ENCODE measurements at places on chromosomes 6 and 20.
A peak's percentile ranks its signal among the peaks of the same experiment; 100 is the strongest.

GRCh38 chr20:57793421-57793820 is 83.6 kb upstream of the PMEPA1 start:
- no peak for DNase-seq

- no peak for DNase-seq
Observed at GRCh38 chr6:161342039-161342438, 68.2 kb upstream of the AGPAT4 start.

DNA sequence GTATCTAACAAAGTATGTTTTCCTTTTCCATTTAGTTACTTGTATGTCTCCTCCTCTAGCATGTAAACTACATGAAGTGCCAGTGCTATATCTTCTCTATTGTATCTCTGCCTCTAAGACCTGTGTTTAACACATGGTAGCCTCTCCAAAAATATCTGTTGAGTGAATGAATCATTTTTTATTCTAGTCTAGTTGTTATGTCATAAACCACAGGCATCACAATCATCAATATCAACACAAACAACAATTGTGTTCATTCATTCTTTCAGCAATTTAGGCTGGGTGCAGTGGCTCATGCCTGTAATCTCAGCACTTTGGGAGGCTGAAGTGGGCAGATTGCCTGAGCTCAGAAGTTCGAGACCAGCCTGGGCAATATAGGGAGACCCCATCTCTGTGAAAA is 111.6 kb upstream of the EYA4 start:
- DNase-seq: no peak

GRCh38 chr6:45563041-45563440 is 185.3 kb upstream of the SUPT3H start:
- no peak for DNase-seq

DNA sequence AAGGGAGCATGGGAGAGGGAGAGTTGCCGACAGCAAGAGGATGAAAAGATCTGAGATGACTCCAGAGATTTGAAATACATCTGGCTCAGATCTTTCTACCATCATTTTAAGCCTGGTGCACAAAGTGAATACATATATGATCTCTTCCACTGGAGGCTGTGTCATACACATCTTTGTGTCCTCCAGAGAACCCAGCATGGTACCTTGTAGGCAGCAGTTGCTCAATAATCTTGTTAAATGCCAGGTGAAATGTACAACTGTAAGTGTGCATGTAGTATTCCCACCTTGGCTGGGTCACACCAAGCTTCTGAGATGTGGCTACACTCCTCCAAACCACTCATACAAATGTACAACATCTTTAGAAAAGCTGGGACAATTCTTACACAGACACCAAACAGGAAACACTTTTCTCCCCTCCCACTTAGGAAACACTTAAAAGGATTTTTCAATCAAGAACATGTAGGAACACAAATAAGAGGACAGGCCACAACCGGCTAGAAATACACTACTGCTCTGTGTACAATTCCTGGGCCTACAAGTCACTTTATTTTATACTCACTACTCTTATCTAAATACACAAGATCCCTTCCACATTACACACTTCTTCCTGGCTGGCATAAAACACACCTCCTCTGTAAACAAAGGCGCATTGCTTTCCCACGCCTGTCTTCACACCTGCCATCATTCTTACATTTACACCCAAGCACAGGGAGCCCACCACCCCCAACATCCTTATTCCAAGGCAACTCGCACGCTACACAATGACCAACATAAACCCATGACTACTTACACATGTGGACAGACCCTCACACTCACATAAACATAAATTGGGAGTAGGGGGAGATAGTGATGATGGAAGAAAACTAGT is 3.8 kb upstream of the IER3 start:
- no peak for DNase-seq

- no peak for DNase-seq
Observed at GRCh38 chr6:7114744-7115458, 7.1 kb downstream of the RREB1 start.

DNA sequence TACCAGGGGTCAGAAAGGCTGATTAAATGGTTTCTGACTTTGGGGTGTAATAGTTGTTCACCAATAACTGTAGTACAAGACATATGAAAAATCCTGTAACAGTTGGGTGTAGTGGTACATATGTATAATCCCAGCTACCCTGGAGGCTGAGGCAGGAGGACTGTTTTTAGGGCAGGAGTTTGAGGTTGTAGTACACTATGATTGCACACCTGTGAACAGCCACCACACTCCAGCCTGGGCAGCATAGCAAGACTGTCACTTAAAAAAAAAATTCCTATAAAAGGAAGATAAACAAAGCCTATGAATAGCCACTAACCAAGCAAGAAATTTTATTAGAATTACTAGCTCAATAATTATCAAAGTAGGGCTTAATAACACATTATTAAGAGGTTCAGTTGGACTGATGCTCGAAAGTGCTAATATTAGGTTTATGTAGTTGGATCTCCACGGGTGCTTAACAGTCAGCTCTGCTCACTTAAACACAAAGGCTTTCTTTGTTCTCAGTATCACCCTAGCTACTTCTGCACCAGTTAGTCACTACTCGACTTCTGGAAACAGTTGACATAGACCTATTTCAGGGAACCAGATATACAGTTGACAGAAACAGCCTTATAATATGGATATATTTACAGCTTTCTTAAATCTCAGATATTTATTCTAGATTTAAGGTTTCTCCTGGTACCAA is 113.0 kb downstream of the MTFR2 start:
- DNase-seq: no peak

DNA sequence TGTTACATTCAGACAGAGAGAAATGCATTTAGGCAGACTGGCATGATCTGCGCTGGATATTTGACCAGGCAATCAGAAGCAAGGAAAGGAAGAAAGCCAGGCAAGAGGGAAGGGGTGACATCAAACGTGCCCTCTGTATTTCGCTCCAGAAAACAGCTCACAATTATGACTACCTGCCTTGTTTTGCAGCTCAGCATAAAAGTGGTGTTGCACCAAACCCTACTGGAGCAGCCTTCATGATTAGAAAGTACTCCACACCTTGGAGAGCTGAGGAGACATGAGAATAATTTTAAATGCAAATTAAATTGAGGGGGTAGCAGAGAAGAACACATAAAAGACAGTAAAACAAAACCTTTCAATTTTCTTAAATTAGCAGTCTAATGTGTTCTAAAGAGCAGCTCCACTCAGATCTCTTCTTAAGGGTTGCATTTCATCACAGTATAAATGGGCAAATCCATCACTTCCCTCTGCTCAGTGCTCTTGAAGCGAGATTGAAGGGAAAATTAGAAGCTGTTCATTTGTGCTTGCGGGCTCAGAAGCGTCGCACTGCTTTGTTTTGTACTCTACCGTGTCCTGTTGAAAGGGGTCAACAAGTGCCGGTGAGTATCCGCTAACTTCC is at the start of gene PHACTR1:
Gene PHACTR1, plus strand, starts transcription at position 470 of the 619 bp plus-strand sequence.
- DNase-seq: no peak

- DNase-seq: no peak
Observed at GRCh38 chr6:57469072-57469471, 151.6 kb downstream of the PRIM2 start.

DNA sequence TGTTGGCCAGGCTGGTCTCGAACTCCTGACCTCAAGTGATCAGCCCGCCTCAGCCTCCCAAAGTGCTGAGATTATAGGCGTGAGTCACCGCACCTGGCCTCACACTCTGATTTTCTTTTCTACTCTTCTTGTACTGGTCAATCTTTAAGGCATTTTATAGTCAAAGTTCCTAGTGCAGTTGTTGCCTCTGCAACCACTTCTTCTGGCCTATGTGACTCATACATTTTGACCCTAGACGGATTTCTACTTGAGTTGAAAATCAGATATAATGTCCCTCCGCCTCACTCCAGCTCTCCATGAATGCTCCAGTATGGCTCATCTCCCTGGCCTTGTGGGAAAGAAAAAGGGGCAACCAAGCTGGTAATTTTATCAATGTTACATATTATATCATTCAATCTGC is 42.4 kb downstream of the TNFRSF21 start:
- no peak for DNase-seq

- DNase-seq: no peak
Observed at GRCh38 chr6:32472781-32473375, 33.2 kb downstream of the HLA-DRA start.

GRCh38 chr6:49531774-49532569 is 18.5 kb upstream of the C6orf141 start:
- no peak for DNase-seq

DNA sequence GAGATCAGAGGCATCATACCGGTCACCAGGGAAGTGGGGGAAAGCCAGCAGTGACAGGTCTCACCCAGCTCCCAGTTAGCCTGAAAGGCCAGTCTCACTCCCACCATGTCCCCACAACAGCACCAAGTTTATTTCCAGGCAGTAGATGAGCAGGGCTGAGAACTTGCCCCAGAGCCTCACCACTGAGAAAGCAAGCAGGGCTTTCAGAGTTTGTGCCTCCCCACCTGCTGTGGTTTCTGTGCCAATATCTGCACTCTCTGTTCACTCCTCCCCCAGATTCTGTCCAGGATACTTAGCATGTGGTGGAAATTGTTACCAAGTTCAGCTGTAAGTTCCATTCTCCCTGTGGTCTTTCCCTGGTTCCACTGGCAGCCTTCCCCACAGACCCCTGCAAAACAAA is 255.0 kb upstream of the HTR1E start:
- no peak for DNase-seq

GRCh38 chr20:17490501-17490900 is 40.7 kb downstream of the BFSP1 start:
- DNase-seq: no peak

- no peak for DNase-seq
Observed at GRCh38 chr20:50594591-50595432, 84.6 kb downstream of the PTPN1 start.

- no peak for DNase-seq
Observed at GRCh38 chr6:6946206-6947155, 161.3 kb upstream of the RREB1 start.

GRCh38 chr6:87798393-87799278 is 96.6 kb upstream of the AKIRIN2 start:
- no peak for DNase-seq

DNA sequence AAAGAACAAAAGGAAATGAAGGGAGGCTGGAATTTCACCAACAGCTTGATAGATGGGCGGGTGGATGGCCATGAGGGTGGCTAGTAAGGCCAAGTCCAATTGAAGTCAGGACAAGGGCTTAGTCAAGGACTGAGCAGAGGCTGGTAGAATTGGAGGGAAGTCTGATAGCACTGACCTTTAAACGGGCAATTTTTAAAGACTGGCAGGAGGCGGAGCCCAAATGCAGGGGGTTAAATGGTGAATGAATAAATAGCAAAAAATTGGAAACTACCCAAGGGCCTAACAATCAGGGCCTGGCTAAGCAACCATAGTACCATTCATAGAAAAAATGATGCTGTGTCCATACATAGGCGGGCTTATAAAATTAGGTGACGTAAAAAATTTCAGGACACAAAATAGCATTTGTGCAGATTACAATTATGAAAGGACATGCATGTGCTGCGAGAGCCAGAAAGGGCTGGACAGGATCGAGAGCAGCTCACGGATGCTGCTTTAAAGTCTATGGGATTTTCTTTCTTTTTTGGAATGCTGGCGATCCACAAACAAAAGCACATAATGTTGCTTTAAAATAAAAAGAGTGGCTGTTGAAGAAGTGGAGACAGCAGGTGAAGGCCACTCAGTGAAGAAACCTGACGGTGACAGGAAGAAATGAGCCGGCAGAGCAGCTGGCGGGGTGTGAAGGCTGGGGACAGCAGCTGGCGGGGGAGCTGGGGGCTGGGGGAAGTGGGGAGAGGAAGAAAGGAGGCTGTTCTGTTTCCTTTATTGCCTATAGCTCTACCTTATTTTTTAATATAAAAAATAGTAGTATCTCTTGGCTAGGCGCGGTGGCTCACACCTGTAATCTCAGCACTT is 42.8 kb upstream of the TAF8 start:
- DNase-seq: peak; percentile 65

DNA sequence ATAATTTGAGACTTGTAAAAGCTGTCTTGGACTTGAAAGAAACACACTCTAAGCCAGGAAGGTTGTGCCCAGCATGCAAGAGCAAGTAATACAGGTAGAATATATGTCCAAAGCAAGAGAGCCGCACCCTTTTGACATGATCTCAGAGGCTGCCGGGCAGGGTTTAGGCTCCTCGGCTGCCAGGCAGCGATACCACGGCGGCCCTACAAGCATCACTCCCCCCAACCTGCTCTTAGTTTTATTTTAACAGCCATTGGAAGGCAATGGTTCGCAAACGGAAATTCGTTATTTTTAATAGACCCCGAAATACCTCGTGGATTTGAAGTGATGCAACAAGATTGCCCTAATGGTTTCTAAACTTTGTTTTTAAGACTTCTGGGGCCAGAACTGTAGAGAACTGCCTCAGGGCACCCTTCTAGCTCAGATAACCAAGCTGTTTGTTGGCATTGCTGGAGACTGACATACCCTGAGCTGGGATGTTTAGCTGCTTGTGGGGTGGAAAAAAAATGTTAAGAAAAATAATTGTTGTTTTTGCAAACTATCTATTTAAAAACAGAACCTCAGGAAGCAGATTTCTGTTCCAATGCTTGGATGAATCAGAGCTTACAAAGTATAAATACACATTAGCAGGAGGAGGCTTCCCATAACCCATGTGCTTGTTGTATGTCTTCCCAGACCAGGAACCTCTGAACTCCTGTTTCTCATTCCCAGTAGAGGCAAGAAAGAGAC is 39.0 kb downstream of the JAG1 start:
- no peak for DNase-seq

DNA sequence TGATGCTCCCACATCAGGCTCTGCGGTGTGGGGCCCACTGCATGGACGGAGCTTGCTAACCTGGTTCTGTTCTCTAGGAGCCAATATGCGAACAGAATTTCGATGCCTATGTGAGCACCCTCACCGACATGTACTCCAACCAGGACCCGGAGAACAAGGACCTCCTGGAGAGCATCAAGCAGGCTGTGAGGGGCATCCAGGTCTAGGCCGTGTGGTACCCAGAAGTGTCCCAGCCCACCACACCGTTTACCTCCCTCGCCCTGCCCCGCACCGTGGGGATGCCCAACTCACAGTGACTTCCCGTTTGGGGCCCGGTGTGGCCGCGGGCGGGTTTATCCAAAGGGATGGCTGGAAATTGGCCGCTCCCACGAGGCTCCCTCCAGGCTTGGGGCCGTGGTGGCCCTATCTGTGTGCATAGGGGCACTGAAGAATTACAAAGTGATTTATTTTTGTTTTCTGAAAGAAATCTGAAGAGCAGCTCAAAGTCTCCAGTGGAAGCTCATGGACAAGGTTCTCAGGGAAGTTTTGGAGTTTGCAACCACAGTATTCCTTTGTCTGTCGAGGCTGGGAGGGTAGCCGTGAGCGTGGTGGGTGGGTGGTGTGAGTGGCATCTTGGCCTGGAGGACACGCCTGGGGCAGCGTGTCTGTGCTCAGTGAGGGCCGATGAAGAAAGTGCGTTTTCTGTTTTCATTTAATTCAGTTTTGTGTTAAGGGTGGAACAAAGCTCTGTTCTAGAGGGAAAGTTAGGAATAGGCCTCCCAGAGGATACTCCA is 15.1 kb upstream of the PCMTD2 start:
- no peak for DNase-seq

All from stimulated activated CD4-positive, alpha-beta T cell treated with anti-CD3 and anti-CD28 coated beads, Interleukin-15, amount 100 ng/mL, for 24 hours (primary cell).